T-helper 1 cell (primary cell): ENCODE measurements at places on chromosomes 4 and X.

DNA sequence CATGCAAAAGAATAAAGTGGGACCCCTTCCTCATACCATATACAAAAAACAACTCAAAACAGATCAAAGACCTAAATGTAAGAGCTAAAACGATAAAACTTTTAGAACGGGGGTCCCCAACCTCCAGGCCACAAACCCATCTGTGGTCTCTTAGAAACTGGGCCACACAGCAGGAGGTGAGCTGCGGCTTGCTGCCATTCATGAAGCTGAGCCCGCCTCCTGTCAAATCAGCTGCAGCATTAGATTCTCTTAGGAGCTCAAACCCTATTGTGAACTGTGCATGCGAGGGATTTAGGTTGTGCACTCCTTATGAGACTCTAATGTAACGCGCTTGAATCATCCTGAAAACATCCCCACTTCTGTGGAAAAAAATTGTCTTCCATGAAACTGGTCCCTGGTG is 7.0 kb upstream of the GATA1 start:
- no peak for DNase-seq

- DNase-seq, result no peak
Observed at GRCh38 chr4:108213723-108214122, 45.0 kb upstream of the LEF1 start.

GRCh38 chr4:121898150-121898549 is 27.9 kb upstream of the BBS7 start:
- DNase-seq, result no peak

DNA sequence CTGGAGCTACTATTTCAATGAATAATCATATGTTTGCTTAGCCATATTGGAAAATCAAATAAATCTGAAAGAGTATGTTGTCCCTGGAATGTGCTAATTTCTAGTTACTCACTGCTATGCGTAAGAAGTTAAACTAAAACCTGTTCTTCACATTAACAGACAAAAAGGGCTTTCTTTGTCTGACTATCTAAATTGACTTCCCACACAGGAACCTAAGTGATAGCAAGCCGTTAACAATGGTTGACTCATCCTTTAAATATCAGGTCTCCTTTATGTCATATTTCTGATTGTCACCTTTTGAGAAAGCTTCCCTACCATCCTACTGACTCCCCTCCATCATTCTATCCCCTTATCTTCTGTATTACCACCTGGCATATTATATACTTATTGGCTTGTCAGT is 81.4 kb downstream of the AMELX start:
- DNase-seq, result no peak

GRCh38 chr4:87007528-87008446 is 73.0 kb downstream of the AFF1 start:
- peak; percentile 41 for DNase-seq

GRCh38 chrX:22037225-22037624 is 5.1 kb downstream of the PHEX start:
- DNase-seq, result no peak

GRCh38 chr4:58825278-58825677 is 1715.1 kb upstream of the IGFBP7 start:
- DNase-seq, result no peak

GRCh38 chr4:87049508-87049907 is 114.7 kb downstream of the AFF1 start:
- DNase-seq, result no peak

DNA sequence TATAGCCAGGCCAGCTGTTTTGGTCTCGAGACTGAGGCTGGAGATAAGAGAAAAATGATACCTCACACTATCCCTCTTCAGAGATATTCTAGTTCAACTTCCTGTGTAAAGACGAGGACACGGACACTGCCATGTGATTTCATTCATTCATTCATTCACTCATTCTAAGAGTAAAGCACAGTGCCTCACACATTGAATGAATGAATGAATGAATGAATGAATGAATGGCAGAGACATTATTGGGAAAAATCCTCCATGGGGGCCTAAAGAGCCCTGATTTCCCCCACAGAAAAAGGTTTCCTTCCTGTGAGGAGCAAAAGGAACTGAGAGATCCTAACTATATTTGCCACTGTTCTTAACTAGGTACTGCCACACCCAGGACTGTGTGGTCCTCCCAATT is 183.4 kb upstream of the MAP3K15 start:
- DNase-seq, result no peak

GRCh38 chr4:134687646-134688628 is 486.3 kb upstream of the PABPC4L start:
- DNase-seq, result no peak

DNA sequence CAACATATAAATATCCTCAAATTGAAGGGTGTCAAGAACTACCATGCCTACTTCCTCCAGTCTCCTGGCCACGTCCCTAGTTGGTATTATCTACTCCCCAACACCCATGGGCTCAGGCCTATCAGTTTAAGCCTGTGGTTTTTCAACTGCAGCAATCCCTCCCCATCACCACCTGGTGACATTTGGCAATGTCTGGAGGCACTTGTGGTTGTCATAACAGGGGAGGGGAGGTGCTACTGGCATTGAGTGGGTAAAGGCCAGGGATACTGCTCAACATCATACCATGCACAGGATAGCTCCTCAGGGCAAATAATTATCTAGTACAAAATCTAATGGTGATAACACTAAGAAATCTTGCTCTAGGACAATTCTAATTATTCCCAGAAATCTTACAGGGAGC is 95.3 kb downstream of the COMMD8 start:
- no peak for DNase-seq

DNA sequence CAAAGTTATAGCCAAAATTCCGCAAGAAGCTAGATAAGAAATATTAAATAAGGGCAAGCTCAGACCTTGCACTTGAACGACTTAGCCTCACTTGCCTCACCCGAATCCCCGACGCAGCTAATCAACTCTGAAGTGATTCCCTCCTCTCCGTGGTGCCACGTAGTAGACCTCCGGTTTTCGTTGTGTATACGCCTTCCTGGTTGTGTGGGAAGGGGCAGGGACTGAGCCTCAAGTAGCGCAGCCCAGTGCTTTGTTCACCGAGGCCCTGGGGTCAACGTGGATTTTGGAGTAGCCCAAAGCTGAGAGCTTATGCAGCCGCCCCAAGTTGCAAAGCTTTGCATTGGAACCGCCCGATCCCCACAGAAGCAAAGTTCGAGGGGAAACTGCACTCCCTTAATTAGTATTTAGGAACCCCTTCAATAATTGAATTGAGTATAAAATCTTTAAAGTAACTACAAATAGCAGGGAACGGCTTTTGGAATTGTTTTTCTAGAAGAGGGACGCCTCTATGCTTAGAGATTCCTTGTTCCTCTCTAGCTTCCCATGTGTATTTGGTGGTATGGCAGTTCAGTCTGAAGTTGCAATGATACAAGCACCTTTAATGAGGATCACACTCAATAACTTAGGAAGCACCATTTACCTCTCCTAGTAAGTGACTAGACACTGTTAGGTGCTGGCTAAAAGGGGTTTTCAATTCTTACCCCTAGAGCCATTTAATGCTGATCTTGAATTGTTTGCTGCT is 55.7 kb downstream of the LINC00632 start:
- no peak for DNase-seq

- DNase-seq, result no peak
Observed at GRCh38 chrX:109679820-109680219, 53.2 kb downstream of the ACSL4 start.

- DNase-seq, result no peak
Observed at GRCh38 chrX:125505207-125505606, 185.5 kb downstream of the TEX13C start.

DNA sequence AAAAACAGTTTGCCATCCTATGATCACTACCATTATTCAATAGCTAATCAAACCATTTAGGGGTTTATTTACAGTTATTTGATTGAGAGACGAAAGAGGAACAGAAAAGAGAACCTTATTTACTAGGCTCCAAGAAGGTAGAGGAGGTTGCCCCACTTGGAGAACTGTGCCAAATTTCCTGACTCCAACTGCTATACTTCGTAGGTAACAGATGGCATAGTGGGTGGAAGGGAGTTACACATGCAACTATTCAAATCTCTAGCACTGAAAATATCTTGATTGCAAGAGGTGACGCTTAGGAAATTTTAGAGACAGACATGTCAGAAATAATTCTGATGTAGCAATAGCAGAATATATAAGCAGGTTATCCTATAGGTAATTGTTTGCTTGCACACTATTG is 38.0 kb upstream of the TMPRSS11F start:
- no peak for DNase-seq

DNA sequence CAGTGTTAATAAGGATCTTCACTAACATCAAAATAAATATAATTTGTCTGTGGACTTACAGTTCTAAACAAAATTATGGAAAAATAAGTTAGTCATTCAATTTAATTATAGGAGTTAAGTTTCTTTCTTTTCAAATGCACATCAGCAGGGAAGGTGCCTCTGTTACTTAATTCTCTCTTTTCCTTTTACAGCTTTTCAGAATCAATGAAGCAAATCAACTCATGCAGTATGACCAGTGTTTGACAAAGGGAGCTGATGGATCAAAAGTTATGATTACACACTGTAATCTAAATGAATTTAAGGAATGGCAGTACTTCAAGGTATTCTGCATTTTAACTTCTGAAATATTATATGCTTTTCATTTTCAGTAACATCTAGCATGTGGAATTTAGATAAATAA is 15.9 kb downstream of the HMGB2 start:
- DNase-seq, result no peak

DNA sequence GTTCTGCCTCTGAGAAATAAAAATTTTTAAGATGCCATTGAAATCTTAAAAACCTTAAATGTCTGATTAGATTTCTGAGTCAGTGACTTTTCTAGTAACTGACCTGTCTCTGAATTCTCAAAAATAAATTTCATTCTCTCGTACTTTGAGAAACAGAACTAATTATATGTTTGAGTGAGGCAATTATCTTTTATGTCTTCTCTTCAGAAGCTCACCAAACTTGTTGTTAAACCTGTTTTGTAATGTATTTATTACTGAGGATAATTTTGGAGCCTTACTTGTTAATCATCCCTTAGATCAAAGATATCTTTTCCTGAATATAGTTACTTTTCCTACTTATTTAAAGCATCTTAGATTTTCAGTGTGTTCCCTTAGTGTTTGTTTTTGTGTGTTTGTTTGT is 64.5 kb upstream of the MMAA start:
- DNase-seq, result no peak

DNA sequence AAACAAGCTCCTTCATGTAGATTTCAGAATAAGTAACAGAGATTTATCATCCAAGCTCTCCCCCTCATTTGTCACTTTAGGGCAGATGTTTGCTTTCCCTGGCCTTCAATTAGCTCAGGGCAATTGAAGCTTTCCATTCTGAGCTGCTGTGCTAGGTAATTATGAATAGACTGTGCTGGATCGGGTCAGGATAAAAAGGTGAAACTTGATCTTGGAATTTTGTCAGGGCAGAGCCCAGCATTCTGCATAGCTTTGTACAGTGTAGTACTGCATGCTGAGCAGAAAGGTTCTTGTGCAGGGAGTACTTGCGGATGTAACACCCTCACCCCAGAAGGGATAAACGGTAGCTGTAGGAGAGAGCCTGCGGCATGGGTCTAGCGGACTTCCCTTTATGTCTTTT is 64.0 kb upstream of the CLDN34 start:
- no peak for DNase-seq

DNA sequence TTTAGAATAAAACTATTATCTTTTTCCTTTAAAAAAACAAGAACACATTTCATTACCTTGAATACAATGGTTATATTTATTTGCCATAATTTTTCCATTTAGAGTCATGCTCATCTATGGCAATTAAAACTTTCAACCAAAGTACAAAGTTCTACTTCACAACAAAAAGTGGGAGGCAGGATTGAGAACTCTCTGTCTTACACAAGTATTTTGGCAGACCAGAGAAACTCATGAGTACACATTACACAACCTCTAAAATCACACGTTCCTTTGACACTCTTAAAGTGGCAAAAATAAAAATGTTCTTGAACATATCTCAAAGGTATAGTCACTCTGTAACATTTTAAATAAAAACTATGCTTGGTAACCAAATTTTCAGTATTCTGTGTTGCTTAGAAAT is 213.4 kb downstream of the IL15 start:
- DNase-seq, result no peak

DNA sequence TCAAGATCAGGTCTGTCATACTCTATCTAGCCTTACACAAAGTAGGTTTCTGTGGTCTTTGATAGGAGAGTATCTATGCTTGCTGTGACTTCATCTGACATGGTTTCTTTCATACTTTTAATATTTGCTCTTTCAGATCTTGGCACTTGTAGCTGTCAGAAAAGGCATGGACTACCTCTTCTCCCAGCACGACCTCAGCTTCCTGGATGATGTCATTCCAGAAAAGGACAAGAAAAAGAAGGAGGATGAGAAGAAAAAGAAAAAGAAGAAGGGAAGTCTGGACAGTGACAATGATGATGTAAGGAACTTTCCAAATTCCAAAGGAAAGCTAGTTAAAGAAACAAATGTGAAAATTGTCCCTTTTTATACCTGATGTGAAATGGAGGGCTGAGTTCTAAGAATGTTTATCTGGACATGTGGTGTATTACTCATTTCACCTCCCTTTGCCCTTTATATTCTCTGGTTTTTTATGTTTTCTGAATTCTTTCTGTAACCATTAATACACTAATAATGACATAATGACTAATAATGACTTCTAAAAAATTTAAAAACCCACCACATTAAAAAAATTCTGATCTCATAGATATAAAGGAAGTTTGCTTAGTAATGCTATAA is 221.2 kb downstream of the SLC4A4 start:
- no peak for DNase-seq

- no peak for DNase-seq
Observed at GRCh38 chr4:47373709-47374108, 89.8 kb downstream of the COMMD8 start.

- DNase-seq, result no peak
Observed at GRCh38 chr4:57668621-57669020, 558.4 kb upstream of the IGFBP7 start.

DNA sequence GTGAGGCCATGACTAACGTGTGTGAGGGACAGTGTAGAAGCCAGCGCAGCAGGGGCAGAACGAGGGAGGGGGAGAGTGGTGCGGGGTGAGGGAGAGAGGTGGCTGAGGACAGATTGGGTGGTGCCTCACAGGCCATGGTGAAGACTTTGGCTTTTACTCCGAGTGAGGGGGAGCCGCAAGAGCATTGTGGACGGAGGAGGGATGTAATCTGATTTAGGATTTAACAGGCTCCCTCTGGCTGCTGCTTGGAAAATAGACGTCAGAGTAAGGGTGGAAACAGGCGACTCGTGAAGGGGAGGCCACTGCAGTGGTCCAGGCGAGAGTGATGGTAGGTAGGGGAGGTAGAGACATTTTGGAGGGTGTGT is 13.0 kb downstream of the PPP1R3F start:
- DNase-seq, result no peak

DNA sequence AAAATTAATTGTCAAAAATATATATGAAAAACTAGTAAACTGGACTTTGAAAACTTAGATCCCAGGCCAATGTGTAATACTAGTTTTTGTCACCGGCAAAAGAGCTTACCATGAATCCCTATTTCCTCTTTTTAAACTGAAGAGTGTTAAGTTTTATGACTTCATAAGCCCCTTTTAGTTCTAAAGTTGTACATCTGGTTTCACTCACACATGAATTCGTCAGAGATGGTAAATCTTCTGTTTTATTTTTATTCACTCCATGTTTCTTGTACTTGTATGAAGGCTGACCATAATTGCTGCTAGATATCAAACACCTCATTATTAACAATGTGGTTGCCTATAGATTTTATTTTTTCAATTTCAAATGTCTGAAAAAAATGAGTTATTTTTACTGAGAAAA is 827.9 kb downstream of the PCDH7 start:
- DNase-seq, result no peak

GRCh38 chrX:109360301-109360700 is 121.6 kb downstream of the GUCY2F start:
- DNase-seq, result no peak
